ENCODE measurements at places on chromosomes 4 and X. TPM values are rescaled to one million over a fixed set of nuclear protein-coding genes. Genes with fewer than 3 reads are reported as not detected.

DNA sequence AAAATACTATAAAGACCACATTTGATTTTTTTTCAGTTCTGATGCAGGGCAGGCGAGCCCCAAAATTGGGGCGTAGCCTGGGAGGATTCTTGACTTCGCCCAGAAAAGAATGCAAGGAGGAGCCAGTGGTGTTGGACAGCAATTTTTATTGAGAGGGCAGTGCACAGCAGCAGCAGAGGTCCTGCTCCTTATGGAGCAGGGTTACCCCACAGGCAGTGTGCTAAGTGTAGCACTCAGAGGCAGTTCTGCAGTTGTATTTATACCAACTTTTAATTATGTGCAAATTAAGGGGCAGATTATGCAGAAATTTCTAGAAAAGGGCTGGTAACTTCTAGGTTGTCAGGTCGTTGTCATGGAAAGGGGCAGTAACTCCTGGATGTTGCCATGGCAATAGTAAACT is 69.9 kb downstream of the GASK1B start:
- DNase-seq = no peak

The ALB gene
- not detected for total RNA-seq

GRCh38 chr4:166637816-166638215 is 596.5 kb downstream of the SPOCK3 start:
- DNase-seq = no peak

The USP51 gene
- not detected for total RNA-seq

- no peak for DNase-seq
These were observed 87.8 kb downstream of the WFS1 start for GRCh38 chr4:6357476-6357875.

The CLCN4 gene
- total RNA-seq = 7.6 TPM

GRCh38 chr4:183364025-183364424 is 41.8 kb upstream of the CLDN24 start:
- DNase-seq = no peak

The ZNF711 gene
- total RNA-seq = under 0.01 TPM

GRCh38 chrX:138871739-138872138 is 160.2 kb upstream of the FGF13 start:
- DNase-seq = no peak

All from stomach (tissue), 19 donors.